ENCODE measurements at places on chromosomes 5 and 9. TPM values are rescaled to one million over a fixed set of nuclear protein-coding genes. Genes with fewer than 3 reads are reported as not detected.

- no peaks in the 10 kb centered on the region for H3K27me3 ChIP-seq
- no peaks in the 10 kb centered on the region for H3K4me1 ChIP-seq
- no peaks in the 10 kb centered on the region for H3K36me3 ChIP-seq
- H3K27ac ChIP-seq = no peak overlapping the region
- DNase-seq = no peak
Measured at GRCh38 chr5:65862384-65862783, 64.0 kb upstream of the ERBIN start.

DNA sequence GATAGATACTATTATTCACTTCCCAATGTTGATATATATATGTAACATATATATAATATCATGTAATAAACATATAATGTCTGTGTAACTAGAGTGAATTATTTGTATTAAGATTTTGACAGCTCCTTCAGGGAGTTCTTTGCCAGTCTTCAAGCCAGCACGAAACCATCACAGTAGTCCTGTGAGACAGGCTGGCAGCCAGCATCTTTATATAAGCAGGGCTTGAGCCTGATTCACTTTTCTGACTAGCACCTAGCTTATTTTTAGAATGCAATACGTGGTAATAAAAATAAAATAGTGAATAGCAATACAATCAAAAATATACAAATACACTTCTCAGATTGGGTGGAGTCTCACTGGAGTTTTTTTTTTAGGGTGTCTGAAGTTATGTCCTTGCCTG, 20.7 kb upstream of the GDA start:
- H3K4me3 ChIP-seq = no peak overlapping the region
- DNase-seq = no peak
- H3K36me3 ChIP-seq = no peaks in the 10 kb centered on the region
- no peaks in the 10 kb centered on the region for H3K4me1 ChIP-seq
- no peaks in the 10 kb centered on the region for H3K27me3 ChIP-seq

DNA sequence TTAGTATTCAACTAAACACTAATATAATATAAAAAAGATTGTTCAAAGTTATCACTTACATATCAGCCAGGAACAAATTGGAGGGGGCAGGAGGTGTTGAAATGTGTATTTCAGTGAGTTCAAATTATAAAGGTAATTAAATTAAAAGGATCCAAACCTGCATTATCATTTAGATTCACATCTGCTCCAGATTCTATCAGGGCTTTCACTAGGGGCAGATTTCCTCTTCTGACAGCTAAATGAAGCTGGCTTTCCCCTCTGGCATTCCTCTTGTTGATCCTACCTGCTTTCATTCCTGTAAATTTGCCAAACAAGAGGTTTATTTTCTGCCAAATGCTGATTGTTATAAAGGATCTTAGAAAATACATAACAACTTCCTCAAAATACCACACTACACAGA, 86.3 kb upstream of the GCNT4 start:
- no peaks in the 10 kb centered on the region for H3K36me3 ChIP-seq
- H3K27ac ChIP-seq = no peak overlapping the region
- DNase-seq = no peak
- H3K4me3 ChIP-seq = no peak overlapping the region
- no peaks in the 10 kb centered on the region for H3K4me1 ChIP-seq
- no peaks in the 10 kb centered on the region for H3K27me3 ChIP-seq

Gene STING1
- 103 TPM for total RNA-seq
